Fibroblast of lung (primary cell): ENCODE measurements at places on chromosomes 7 and 10. TPM values are rescaled to one million over a fixed set of nuclear protein-coding genes. Genes with fewer than 3 reads are reported as not detected.
A peak's percentile ranks its signal among the peaks of the same experiment; 100 is the strongest.

Gene ZNF853
- 0.66 and 4.4 TPM in 2 replicates for total RNA-seq

DNA sequence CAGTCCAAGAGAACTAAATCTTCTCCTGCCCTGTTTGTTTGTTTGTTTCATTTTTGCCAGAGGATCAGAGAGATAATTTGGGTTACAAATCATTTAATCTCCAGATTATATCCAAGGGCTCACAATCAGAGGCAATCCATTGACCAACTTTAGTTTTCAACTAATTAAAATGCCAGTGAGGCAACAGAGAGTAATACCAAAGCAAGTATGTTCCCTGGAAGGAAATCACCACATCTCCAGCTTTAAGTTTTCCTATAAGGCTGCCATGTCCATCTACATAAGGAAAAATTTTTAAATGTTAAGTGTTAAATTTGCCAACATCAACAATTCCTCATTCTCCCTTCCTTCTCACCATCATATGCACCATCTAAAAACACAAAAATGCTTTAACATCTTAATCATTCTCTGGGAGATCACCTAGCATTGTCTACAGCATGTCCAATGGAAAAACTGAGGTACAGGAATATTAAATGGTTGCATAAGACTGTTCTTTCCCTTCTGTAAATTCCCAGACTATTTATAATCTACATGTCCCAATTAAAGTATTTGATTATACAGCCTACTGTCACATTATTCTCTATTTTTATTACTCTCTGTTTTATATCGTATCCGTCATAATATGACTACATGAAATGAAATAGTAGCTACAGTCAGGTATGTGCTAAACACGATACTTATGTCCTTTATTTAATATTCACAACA is 14.1 kb downstream of the USP54 start:
- peak; percentile 31 for DNase-seq

GRCh38 chr10:131230641-131231322 is 80.7 kb downstream of the TCERG1L start:
- no peak for DNase-seq

- DNase-seq, result peak; percentile 61
These were observed 48.7 kb upstream of the LOXL4 start for GRCh38 chr10:98316661-98317060.

DNA sequence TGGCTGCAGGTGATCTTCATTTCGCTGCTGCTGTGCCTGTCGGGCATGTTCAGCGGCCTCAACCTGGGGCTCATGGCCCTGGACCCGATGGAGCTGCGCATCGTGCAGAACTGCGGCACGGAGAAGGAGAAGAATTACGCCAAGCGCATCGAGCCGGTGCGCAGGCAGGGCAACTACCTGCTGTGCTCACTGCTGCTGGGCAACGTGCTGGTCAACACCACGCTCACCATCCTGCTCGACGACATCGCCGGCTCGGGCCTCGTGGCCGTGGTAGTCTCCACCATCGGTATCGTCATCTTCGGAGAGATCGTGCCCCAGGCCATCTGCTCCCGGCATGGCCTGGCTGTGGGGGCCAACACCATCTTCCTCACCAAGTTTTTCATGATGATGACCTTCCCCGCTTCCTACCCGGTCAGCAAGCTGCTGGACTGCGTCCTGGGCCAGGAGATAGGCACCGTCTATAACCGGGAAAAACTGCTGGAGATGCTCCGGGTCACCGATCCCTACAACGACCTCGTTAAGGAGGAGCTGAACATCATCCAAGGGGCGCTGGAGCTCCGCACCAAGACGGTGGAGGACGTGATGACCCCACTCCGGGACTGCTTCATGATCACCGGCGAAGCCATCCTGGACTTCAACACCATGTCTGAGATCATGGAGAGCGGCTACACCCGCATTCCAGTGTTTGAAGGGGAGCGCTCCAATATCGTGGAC is 1.3 kb downstream of the CNNM2 start:
- peak; percentile 19 for DNase-seq

DNA sequence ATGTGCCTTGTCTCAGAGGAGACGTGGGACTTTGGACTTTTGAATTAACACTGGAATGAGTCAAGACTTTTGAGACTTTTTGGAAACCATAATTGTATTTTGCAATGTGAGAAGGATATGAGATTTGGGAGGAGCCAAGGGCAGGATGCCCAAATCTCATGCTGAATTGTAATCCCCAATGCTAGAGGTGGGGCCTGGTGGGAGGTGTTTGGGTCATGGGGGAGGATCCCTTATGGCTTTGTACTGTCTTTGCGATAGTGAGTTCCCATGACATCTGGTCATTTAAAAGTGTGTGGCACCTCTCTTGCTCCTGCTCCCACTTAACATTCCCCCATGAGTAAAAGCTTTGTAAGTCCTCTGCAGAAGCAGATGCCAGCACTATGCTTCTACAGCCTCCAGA is 39.2 kb downstream of the DNAJC9 start:
- DNase-seq, result no peak

GRCh38 chr10:114284346-114285071 is 45.5 kb downstream of the VWA2 start:
- DNase-seq, result no peak

Gene ANKRD22
- total RNA-seq, result under 0.01 and 0.17 TPM in 2 replicates

Gene FIS1
- 148 and 169 TPM in 2 replicates for total RNA-seq

GRCh38 chr7:135856356-135857144 is 107.9 kb upstream of the FAM180A start:
- DNase-seq, result peak; percentile 55
